ENCODE measurements at places on chromosomes 4 and X.

GRCh38 chr4:176400816-176401461, 81.2 kb downstream of the SPCS3 start:
- no peak for DNase-seq

DNA sequence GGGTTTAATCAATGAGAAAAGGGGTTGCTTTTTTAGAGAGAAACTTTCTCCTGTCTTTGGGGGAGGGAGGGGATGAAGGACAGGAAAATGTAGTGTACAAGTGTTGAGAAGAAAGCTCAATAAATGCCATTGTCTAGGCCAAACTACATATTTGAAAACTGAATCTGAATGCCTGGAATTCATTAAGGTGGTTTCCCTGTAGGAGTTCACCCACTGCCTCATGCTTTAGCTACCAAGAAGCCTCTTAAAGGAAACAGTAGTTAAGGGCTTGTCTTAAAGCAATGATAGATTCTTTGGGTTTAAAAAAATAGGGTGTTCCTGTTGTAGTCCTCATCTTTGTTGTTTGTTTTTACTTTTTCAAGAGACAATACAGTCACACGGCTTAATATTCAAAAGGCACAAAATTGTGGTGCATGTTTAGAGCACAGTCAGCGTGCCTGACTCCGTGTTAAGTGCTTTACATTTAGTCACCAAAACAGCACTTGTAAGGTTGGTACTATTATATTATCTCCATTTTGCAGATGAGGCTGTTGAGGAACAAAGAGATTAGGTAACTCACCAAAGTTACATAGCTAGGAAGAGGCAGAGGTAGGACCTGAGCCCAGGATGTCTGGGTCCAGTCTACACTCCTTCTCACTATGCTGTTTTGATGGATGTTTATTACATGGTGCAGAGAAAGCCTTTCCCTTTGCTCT, 46.0 kb downstream of the FNIP2 start:
- DNase-seq: no peak

GRCh38 chr4:106493086-106493485, 124.5 kb upstream of the GIMD1 start:
- no peak for DNase-seq

DNA sequence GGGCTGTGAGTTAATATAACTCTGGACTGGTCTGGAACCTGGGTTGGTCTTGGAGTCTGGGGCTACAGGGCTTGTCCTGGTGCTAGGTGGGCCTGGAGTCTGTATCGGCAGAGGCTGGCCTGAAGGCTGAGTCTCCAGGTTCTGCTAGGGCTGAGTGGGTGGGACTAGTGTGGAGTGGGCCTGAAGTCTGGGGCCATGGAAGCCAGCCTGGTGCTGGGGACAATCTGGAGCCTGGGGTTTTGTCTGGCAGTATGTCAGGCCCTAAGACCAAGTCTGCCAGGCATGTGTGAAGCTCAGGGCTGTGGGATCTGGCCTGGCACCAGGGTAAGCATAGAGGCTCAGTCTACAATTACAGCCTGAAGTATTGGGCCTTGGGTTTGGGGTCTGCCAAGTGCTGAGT, 742.6 kb upstream of the GRIA3 start:
- no peak for DNase-seq

GRCh38 chr4:15542760-15543159, 73.1 kb downstream of the CC2D2A start:
- DNase-seq: no peak
